ENCODE measurements at places on chromosomes 11 and 22.

GRCh38 chr22:39363751-39364515 lies 14.1 kb downstream of the SYNGR1 start:
- peak; percentile 90 for DNase-seq

- peak; percentile 77 for DNase-seq
Measured at GRCh38 chr11:8267280-8267679, 3.6 kb upstream of the LMO1 start.

- DNase-seq = no peak
Measured at GRCh38 chr11:78798663-78799062, 224.0 kb upstream of the NARS2 start.

GRCh38 chr11:128405714-128406662 lies 181.4 kb downstream of the ETS1 start:
- DNase-seq = no peak

DNA sequence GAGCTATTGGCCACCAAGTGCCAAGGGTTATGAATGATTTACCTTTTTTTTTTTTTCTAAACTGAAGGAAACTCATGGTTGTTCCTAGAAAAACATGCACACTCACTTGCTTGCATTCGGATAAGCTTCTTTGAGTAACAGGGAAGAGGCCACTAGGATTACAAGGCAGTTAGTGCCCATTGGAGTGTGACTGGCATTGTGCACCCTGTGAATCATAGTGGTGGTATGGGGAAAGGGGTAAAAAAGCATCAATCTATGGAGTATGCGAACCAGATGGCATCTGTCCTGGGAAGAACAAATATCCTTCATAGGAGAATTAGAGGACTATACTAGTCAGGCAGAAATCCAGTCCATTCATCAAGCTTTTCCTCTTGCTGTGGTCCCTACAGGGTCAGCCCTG lies 24.2 kb downstream of the CD44 start:
- DNase-seq = no peak

GRCh38 chr22:17410576-17410975 lies 41.3 kb downstream of the CECR2 start:
- no peak for DNase-seq

GRCh38 chr11:27395556-27396258 lies 32.7 kb upstream of the CCDC34 start:
- DNase-seq = no peak

DNA sequence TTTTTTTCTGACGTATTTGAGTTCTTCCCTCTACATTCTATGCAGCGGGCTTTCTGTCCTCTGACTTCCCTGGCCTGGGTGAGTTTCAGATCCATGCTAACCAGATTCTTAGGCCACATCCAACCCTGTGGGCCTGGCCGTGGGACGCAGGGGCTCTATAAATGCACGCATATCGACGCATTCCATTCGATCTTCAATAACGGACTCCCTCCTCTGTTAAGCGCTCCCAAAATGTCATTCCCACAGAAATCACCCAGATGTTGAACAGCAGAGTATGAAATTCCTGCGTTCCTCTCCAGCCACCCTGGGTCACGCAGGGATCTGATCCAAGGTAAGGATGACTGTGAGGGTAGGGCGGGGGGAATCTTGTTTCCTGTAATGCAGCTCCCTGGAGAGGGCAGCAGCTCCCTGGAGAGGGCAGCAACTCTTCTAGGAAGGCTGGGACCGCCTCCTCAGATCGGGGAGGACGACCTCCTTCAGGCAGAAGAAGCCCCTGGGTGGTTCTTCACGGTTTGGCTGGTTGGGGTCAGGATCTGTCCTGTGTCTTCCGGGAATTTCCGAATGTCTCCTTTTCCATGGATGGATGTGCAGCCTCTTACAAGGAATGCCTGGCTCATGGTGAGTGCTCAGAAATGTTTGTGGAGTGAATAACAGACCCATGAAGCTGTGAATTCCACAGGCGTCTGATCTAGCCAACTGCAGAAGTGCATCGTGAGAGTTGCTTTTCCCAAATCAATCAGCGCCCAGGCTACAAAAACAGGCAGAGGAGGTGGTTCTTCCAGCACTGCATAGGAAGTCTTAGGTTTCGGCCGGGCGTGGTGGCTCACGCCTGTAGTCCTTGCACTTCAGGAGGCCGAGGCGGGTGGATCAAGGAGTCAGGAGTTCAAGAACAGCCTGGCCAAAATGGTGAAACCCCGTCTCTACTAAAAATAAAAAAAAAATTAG lies 12.2 kb downstream of the MRGPRD start:
- DNase-seq = peak; percentile 52

GRCh38 chr11:130118165-130118564 lies 41.4 kb upstream of the ST14 start:
- DNase-seq = no peak

DNA sequence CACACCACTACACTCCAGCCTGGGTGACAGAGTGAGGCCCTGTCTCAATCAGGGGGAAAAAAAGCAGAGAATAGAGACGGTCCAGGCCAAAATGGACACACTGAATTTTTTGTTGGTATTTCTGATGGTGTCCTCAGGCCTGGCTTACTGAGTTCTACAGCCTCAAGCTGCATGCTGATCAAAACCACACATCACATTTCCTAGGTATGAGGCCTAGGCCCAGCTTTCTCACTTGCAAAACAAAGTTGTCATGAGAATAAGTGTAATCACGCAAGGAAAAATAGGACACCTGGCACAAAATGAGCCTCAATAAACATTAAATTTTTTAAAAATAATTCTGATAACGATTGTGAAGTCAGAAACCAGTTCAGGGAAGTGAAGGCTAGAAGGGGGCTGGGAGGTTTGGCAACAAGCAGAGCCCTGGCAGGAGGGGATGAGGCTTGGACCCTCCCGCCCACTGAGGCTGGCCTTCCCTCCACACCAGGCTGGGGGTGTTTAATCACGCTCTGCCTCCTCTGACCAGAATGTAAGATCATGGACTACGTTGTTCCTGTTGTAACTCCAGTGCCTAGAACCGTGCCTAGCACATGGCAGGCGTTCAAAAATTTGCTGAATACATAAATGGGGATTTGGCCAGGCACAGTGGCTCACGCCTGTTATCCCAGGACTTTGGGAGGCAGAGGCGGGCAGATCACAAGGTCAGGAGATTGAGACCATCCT lies 18.1 kb downstream of the PACSIN2 start:
- no peak for DNase-seq

DNA sequence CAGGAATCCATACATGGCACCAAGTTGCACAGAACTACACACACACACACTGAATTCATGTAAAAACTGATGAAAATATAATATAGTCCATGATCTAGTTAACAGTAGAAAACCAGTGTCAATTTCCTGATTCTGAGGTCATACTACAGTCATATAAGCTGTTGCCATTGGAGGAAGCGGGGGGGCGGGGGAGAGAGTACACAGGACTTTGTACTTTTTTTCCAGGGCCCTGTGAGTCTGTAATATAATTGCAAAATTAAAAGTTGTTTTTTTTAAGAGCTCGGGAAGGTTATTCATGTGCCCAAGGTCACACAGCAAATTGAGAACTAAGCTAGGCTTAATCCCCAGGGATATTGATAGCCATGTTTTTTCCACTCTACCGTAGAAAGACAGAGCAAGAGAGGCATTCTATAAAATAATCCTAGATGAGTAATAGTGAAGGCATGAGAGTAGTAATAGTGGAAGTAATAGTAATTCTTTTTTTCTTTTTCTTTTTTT lies 312.3 kb downstream of the MN1 start:
- peak; percentile 89 for DNase-seq

- DNase-seq = peak; percentile 95
Measured at GRCh38 chr22:26610072-26610958, 7.5 kb downstream of the CRYBB1 start.

DNA sequence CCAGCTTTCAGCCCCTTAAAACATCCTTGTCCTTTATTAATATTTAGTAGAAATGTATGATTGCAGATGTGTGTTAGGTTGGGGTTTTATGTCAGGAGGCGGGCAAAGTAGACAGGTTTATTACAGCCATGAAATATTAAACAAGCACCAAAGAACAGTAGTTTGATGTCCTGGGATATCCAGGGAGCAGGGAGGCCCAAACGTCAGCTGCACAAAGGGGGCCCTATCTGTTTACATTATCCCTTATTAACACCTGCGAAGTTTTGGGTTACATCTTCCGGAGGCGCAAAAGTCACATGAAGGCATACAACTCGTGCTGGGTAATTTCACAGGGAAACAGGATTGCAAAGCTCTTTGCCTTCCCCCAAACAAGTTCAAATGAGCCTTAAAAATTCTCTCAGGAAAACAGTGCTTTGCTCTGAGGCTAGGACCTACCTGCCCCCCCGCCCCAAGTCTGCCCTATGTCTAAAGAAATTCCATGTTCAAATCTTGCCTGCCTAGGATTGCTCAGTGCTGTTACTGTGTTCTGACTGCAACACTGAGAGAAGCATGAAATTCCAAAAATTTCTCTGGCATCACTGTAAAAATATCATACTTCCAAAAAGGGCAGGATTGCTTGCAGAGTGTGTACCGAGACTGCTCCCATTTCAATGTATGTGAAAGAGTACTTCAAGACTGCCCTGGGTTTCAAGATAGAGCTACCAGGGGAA lies 8.9 kb downstream of the MN1 start:
- DNase-seq = peak; percentile 69

DNA sequence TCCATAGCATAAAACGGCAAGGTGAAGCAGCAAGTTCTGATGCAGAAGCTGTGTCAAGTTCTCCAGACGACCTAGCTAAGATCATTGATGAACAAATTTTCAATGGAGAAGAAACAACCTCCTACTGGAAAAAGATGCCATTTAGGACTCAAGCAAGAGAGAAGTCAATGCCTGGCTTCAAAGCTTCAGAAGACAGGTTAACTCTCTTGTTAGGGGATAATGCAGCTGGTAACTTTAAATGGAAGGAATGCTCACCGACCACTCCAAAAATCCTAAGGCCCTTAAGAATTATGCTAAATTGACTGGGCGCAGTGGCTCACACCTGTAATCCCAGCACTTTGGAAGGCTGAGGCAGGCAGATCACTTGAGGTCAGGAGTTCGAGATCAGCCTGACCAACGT lies 31.3 kb downstream of the CLTCL1 start:
- DNase-seq = no peak

DNA sequence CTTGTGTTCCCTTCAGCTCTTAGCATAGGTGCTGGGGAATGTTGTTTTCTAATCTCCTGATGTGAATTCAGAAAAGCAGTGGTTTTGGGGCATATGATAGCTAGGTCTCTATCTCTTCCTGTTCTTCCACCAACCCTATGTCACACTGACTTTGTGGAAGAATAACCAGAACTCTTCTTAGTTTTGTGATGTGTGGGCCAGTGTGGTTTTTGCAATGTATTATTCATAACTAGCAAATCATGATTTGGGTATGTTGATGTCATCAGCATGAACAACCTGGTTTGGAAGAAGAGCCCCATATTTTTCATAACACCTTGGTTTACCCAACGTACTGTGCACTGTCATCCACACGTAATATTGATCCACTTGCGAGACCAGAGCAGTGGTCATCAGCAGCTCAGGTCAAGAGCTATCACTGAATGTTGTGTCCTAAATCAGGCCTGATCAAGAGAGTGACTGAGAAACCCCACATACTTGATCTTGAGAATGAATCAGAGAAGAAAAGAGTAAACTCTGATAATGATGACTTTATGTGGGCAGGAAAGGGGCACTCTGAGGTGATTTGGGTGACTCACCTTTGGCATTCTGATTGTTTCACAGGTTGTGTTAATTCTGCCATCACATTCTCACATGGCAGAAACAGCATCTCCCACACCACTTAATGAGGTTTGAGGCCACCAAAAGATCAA lies 19.4 kb upstream of the MS4A6E start:
- no peak for DNase-seq

GRCh38 chr22:20576445-20576816 lies 69.0 kb downstream of the MED15 start:
- DNase-seq = peak; percentile 25
